ENCODE measurements at places on chromosomes 13 and 19.

DNA sequence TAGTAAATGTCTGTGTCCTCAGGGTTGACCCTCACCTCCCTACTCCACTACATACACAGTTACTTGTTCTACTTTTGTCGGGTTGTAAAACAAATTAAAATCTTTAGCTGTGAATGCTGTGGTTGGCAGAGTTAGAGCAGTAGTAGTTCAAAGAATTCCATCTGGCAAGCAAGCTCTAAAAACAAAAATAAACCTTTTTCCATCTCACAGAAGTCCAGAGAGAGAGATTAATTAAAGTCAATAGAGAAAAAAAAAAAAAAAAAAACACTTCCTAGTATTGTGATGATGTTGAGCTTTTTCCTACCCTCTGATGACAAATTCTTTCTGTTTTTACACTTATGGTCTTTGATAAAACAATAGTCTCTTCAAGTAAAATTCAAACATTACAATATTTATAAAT is 338.4 kb downstream of the PCDH17 start:
- no peak for DNase-seq

DNA sequence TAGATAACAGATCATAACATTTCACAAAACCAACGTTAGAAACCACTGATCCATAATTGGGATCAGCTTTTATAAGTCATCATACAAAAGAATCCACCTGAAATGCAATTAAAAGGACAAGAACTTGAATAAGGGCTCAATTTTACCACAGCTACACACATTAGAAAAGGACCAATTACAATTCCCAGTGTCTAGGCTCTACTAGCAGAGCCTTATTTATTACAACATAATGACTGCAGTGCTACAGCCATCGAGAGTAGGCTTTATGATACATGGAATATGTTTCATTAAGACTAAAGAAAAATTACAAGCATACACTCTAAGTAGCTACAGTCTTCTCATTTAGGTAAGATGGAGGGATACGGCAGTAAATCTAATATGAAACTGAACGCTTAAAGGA is 2.9 kb downstream of the RBM26 start:
- DNase-seq, result no peak

DNA sequence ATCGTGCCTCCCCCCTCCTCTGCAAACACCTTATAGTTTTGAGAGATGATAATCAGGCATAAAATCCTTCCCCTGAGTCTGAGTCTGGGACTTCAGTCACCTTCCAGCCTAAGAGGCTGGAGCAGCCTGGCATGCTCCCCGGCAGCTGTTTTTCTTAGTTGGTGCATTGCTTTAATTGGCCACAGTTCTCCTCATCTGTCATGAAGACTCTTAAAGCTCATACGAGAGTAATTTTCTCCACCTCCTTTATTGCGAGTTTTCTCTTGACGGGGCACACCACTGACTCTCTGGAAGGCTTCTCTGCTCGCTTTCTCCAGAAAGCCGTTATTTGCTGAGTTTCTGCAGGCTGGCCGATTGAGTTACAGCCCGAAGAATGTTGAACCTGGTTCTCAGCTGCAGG is 310.5 kb downstream of the ATP8A2 start:
- DNase-seq, result no peak

DNA sequence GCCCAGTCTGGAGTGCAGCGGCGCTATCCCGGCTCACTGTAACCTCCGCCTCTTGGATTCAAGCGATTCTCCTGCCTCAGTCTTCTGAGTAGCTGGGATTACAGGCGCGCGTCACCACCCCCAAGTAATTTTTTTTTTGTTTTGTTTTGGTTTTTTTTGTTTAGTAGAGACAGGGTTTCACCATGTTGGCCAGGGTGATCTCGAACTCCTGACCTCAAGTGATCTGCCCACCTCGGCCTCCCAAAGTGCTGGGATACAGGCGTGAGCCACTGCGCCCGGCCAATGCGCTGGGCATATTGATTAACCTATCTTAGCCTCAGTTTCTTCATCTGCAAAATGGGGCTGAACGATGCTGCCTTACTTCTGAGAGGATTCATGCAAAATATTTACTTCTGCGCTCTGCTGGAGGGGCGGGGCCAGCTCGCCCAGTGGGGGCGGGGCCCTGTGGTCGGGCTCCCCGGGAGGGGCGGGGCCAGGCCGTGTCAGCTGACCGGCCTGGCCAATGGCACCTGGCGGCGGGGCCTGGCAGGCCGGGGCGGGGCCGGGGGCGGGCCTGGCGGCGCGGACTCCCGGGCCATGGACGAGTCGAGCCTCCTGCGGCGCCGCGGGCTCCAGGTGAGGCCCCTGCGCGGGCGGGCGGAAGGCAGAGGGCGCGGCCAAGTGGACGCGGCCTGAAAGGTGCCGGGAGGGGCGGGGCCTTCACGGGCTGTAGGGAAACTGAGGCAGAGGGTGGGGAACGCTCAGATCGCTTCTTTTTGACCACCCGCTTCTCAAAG is at the start of gene MAST3:
Gene MAST3 (plus strand): TSS at position 562 of the 776 bp plus-strand sequence. CDS start 15 bp downstream, at position 577.
- peak; percentile 98 for DNase-seq

DNA sequence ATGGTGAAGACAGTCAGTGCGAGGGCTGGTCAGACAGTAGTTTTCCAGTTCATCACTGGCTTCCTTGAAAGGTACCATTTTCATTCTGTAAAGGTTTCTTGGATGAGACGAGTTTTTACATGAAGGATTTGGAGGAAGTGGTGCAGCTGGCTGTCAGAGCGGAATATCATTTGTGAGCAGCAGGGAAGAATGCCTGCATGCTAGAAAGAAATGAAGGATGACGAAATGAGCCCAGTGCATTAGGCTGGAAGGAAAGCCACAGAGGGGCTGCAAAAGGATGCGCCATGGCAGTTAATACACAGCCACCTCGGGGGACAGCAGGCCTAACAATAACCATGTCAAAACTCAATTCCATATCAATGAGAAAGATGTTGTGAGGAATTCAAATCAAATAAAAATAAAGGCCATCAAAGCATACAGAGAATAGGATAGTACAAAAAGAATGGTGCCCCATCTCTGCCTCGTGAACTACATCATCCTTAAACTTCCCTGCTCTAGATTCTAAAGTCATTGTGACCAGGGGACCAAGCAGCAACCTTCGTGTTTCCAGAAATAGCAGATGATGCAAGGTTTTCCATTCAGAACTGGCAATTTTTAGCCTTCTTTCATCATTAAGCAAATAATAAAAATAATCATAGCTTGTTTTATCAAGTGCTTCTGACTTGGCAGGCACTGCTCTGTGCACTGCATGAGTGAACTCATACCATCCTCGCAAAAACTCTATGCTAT is 504.2 kb downstream of the RFC3 start:
- DNase-seq, result no peak

- peak; percentile 40 for DNase-seq
Measured at GRCh38 chr13:34816245-34816884, 125.7 kb upstream of the NBEA start.

DNA sequence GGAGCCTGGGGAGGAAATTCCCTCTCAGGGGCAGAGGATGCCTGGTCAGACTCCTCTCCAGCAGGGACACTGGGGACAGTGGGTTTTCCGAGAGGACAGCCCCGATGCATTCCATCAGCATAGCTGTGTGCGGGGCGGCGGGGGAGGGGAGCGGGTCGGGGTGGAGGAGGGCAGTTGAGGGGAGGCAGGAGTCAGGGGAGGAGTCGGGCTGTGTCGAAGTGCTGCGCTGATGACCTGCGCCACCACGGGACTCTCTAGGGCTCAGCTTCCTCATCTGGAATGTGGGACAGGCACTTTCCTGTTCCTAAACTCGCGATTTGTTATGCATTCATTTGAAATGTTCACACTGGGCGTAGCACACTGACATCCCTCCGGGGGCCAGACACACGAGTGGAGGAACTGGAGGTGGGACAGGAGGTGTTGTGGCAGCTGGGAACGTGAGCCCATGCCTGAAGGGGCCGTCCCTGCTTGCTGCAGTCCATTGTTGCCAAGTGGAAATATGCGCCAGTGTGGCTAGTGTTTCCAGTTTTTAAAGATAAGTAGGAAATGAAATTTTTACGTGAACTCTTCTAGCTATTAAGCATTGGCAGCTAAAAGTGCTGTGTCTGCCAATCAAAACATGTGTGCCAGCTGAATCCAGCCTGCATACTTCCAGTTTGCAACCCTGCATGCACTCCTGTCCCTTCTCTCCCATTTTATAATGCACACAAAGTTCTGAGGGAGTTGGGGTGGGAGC is 43.3 kb downstream of the FLT1 start:
- no peak for DNase-seq

GRCh38 chr13:75621147-75621546 is 15.0 kb upstream of the LMO7 start:
- peak; percentile 74 for DNase-seq

DNA sequence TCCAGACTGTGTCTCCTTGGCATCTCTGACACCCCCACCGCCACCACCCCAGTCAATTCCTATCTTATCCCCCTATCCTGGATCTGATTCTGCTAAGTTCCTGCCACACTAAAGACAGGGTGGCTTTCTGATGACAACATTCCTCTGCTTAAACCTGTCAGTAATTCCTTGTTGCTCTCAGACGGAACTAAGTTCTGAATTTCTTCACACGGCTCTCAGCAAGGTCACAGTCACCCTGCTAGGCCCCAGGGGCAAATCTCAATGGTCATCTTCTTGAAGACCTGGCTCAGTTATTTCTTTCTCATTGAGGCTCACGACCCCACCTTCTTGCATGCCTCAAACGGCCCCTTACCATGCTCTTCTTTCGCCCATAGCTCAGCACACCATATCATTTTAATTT is 7.6 kb downstream of the ALOX5AP start:
- no peak for DNase-seq

DNA sequence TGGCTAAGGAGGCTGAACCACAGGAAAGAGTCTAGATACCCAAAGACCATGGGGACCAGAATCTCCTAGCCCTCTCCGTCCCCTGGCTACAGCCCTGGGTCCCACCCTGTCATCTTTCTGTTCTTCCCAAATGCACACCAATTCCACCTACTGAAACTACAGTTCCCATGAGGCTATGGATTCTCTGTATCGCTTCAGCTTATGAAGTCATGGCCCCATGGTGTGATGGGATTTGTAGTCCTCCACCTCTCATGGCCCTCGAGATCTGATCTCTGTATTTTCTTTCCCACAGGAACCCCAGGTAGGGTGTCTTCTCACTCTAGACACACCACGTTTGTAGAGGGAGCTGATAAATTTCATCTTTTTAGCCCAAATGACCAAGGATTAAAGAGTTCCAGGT is 11.8 kb downstream of the PTPRH start:
- DNase-seq, result no peak

DNA sequence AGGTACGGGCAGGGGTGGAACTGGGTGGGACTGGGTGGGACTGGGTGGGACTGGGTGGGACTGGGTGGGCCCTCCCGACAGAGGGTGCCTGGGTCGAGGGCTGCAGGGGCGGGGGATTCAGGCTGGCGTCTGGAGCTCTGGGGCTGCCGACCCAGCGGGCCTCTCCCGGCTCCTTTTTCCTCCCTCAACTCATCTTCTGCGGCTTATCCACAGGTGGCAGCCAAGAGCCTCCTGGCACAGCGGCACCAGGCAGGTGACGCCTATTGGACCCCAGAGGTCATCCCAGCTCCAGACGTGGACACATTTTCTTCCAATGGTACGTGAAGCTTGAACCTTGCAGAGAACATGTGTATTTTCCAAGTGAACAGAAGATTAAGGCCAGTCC is 533 bp downstream of the ZNF544 start:
- DNase-seq, result peak; percentile 26

DNA sequence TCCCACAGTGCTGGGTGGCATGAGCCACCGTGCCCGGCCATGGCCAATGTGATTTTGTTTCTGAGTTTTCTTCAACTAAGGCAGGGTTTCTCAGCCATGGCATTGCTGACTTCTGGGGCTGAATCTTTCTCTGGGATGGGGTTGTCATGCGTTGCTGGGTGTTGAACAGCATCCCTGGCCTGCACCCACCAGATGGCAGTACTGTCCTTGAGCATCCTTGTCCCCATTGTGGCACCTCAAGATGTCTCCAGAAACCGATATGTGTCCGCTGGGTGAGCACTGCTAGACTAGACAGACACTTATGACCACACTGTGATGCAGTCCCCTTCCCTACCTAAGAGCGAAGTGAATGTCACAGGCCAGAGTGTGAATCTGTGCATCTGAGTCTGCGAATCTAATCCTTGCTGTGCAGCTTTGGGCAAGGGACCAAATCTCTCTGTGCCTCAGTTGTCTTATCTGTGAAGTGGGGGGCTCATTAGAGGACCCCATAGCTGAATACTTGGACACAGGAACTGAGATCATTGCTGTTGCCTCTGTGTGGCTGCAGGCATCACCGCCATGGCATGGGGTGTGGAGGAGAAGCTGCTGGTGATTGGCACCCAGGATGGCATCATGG is 50.3 kb upstream of the SIN3B start:
- peak; percentile 84 for DNase-seq

- DNase-seq, result no peak
Measured at GRCh38 chr13:46739447-46740098, 57.4 kb downstream of the ESD start.

- no peak for DNase-seq
Measured at GRCh38 chr13:46624821-46625220, 71.9 kb downstream of the LRCH1 start.

GRCh38 chr19:21134934-21135366 is 6.9 kb upstream of the ZNF431 start:
- no peak for DNase-seq

- DNase-seq, result peak; percentile 76
Measured at GRCh38 chr13:42883771-42884467, 102.5 kb downstream of the FAM216B start.

DNA sequence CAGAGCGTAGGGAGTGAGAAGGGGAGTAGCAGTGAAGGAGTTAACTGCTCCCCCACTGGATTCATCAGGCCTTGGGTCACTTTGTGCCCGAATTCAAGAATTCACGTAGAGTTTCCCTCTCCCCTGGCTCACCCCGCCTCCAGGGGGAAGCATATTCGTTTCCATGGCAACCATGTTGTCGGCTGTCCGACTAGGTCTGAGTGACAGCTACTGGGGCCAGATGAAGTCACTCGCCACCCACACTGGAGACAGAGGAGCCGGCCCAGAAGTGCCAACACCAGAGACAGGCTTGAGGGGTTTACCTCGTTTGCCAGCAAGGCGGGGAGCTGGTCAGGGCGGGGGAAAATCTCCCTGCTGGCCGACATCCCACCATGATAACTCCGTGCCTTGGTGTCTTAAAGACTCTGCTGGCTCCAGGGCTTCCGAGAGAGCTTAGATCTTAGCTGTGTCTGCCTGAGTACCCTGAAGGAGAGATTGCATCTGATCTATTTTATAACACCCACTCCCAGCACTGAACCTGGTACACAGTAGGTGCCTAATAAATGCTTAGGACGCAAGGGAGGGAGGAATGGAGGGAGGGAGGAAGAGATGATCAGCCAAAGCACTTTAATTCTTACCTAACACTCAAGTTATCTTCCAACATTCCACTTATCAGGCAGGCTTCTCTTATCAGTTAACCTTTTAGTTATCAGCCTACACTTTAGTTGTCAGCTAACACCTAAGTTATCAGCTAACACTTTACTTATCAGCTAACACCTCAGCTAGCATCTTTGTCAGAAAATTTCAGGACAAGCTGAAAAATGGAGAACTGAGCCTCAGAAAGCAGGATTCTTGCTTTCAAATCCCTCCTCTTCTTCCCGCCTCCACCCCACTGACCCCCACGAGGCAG is 57.2 kb upstream of the ZNRF4 start:
- no peak for DNase-seq
